Calu3 (cell line): ENCODE measurements at places on chromosomes 11 and 22.

DNA sequence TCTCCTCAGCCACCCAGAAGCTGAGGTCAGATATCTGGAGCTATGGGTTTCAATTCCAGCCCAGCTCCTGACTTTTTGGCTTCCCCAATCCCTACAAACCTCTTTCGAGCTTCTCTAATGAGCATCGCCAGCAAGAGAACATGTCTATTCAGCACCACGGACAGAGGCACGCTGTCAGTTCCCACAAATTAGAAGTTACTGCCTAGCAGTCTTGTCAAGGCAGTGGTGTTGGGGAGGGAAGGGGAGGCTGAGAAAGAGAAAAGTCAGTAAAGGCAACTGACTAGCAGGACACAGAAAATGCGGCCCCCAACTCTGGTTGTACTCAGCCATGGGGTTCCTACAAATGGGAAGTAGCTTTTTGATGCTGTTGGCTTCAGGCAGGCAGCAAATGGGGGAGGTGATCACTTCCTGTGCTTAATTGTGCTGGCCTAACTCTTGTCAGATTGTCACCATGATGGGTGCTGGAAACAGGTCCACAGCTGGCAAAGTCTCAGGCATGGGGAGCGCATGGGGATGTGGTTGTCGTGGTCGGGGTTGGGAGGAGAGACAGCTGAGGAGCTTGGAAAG lies 205.9 kb downstream of the ST3GAL4 start:
- DNase-seq = peak; percentile 32
- no peak overlapping the region for H3K4me3 ChIP-seq
- peaks cover 35% of the 10 kb centered on the region for H3K27me3 ChIP-seq
- no peaks in the 10 kb centered on the region for H3K36me3 ChIP-seq
- no peak overlapping the region for H3K27ac ChIP-seq

- no peak overlapping the region for H3K27ac ChIP-seq
- H3K27me3 ChIP-seq = no peaks in the 10 kb centered on the region
These were observed 3.7 kb downstream of the RNH1 start for GRCh38 chr11:503179-503981.

- DNase-seq = peak; percentile 76
- H3K4me1 ChIP-seq = no peaks in the 10 kb centered on the region
These were observed 48.4 kb downstream of the CDKN1C start for GRCh38 chr11:2837096-2837601.

DNA sequence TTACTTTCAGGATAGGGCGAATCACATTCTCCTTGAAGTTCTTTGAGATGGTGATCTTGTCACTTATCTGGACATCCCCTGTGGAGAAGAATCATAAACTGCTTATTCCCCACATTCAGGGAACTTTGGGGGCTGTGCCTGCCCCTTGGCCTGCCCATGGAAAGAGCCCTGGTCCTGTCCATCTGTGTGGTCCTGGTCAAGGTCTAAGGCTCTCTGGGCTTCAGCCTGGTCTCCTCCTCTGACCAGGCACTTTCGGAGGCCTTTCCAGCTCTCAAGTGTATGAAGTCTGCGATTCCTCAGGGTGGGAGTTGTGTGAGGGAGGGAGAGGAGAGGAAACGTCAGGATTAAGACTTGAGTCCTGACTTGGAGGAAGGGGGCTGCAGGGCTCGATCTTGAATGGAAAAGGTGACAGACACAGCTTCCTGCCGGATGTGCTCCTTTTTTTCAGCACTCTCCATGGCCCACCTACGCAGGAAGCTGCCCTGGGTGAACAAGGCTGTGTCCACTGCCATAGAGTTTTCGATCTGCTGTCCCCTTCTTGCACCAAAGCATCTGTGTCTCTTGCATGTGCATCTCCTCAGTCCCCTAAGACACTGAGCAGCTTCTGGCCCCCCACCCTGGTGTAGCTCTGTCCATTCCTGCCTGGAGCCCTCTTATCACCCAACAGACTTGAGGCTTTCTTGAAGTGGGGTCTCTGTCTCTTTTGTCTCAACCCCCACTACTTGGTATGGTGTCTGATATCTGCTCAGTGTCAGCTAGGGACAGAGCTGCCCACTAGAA lies 50.8 kb upstream of the PHOX2A start:
- DNase-seq = no peak
- peaks cover 5% of the 10 kb centered on the region for H3K36me3 ChIP-seq
- H3K27me3 ChIP-seq = no peaks in the 10 kb centered on the region
- no peaks in the 10 kb centered on the region for H3K4me1 ChIP-seq

DNA sequence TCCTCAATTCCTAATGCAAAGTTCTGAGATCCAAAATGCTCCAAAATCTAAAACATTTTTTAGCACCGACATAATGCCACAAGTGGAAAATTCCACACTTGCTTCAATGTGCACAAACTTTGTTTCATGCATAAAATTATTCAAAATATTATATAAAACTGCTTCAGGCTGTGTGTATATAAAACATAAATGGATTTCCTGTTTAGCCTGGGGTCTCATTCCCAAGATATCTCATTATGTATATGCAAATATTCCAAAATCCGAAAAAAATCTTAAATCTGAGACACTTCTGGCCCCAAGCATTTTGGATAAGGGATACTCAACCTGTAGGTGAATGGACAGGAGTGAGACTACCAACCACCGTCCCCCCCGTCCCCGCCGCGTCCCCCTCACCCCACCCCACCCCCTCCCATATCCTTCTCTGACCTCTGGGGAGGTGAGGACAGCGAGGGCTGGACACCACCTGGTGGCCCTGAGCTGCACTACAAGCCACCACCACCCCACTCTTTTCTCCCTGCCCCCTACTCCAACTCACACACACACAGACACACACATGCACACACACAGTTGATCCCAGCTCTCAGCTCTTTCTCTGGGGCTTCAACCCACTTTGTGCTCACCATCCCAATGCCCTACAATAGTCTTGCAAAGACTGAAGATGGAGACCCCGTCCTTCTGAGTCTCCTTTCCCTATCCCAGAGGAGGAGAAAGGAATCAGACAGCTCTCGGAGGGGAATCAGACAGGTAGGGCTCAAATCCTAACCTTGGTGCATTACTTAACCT lies 101.0 kb downstream of the PDE2A start:
- peaks cover 21% of the 10 kb centered on the region for H3K4me1 ChIP-seq
- peaks cover 19% of the 10 kb centered on the region for H3K27me3 ChIP-seq
- H3K27ac ChIP-seq = no peak overlapping the region
- no peak overlapping the region for H3K4me3 ChIP-seq
- peak; percentile 63 for DNase-seq
- no peaks in the 10 kb centered on the region for H3K36me3 ChIP-seq

- no peak for DNase-seq
- no peaks in the 10 kb centered on the region for H3K36me3 ChIP-seq
- no peak overlapping the region for H3K4me3 ChIP-seq
- no peak overlapping the region for H3K27ac ChIP-seq
- peaks cover 40% of the 10 kb centered on the region for H3K27me3 ChIP-seq
These were observed 1.5 kb downstream of the CACNG2 start for GRCh38 chr22:36701965-36702621.

DNA sequence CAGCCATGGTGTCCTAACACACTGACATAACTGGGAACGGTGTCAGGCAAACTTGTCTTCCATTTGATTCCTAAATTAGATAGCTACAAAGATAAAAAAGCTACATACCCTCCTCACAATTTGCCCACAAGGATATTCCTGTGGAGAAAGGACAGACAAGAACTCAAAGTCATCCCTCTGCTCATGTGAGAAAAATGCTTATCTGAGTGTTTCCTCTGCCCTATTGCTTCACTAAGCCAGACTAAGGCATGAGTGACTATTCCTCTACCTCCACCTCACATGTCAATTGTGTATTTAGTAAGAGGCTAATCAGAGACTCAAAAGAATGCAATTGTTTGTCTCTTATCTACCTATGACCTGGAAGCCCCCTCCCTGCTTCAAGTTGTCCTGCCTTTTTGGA lies 247.7 kb downstream of the DDX10 start:
- H3K4me3 ChIP-seq = no peak overlapping the region
- DNase-seq = no peak
- peaks cover 32% of the 10 kb centered on the region for H3K4me1 ChIP-seq
- no peak overlapping the region for H3K27ac ChIP-seq
